ENCODE measurements at places on chromosomes 7 and 10.
A peak's percentile ranks its signal among the peaks of the same experiment; 100 is the strongest.

GRCh38 chr10:58776568-58777318 is 264.1 kb downstream of the BICC1 start:
- no peak for DNase-seq

DNA sequence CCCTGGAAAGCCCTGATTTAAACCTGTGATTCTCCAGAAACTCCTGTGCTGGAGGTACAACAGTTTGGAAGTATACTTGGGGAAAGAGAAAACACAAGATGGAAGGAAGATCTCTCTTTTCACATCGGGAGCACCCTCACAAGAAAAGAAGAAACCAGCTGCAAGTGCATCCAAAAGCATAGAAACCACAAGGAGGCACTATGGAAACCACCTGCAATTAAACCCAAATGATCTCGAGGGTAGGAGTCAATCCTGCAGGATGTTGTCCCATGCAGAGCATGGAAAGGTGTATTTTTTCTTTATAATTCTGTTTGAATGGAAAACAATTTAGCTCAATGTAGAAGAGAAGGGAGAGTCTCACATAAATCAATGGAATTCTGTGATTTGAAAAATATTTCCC is 210.5 kb downstream of the TWIST1 start:
- peak; percentile 12 for DNase-seq

DNA sequence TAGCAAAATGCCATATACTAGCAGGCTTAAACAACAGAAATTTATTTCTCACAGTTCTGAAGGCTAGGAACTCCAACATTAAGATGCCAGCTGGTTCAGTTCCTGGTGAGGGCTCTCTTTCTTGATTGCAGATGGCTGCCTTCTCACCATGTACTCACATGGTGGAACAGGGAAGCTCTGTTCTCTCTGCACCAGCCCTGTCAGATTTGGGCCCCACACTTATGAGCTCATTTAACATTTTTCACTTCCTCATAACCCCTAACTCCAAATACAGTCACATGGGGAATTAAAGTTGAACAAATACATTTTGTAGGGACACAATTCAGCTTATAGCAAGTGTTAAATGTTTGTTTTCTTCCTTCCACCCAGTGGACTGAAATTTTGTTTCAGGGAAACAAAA is 218.6 kb upstream of the TAC1 start:
- no peak for DNase-seq

DNA sequence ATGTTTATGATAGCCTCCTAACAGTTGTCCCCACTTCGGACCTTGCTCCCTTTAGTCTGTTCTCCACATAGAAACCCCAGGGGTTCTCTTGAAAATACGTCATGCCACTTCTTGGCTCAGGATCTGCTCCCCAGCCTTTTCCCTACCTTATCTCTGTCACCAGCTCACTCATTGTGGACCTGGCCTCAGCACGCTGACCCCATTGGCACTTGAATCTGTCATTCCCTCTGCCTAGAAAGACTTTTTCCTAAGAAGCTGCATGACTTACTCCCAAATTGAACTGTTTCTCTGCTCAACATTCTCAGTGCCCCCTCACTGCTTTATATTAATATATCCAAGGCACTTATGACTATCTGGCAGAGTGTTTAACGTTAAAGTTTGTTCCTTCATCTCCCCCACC is 8.4 kb downstream of the EPDR1 start:
- DNase-seq: no peak

DNA sequence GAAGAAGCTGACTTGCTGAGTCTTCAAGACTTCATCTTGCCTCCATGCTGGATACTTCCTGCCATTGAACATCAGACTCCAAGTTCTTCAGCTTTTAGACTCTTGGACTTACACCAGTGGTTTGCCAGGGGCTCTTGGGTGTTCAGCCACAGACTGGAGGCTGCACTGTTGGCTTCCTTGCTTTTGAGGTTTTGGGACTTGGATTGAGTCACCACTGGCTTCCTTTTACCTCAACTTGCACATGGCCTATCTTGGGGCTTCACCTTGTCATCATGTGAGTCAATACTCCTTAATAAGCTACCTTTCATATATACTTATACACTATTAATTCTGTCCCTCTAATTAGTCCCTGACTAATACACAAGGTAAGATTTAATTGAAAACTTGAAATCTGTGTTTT is 361.7 kb upstream of the SEMA3C start:
- no peak for DNase-seq

DNA sequence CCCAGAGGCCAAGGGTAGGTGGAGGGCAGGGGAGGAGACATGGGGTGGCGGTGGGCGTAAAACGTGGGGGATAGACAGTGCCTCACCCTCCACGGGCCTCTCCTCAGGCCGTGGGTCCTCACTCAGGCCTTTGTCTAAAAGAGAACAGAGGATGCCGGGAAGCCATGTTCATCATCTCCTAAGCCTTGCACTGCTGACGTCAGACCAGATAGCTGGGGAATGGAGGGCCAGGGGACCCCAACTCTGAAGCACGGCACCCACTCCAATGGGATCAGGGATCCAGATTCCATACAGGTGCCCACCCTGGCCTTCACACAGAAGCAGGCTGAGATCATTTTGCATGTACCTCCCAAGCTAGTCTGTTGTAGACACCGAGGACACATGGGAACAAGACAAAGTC is 83.4 kb upstream of the TMEM248 start:
- no peak for DNase-seq

DNA sequence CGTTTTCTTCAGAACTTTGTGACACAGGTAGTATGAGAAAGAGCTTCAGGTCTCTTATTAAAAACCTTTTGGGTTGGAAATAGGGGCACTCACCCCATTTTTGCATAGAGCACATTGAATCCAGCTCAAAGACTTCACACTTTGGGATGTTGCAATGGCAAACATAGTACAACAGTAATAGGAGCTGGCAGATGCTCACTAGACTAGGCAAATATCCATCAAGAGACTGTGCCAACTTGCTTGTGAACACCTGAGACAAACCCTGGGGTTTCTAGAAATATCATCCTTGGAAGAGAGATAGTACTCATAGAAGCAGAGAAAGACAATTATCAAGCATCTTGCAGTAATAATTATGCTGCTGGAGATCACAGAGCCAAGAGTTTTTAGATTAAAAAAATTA is 280.0 kb downstream of the CACNA2D1 start:
- DNase-seq: no peak

DNA sequence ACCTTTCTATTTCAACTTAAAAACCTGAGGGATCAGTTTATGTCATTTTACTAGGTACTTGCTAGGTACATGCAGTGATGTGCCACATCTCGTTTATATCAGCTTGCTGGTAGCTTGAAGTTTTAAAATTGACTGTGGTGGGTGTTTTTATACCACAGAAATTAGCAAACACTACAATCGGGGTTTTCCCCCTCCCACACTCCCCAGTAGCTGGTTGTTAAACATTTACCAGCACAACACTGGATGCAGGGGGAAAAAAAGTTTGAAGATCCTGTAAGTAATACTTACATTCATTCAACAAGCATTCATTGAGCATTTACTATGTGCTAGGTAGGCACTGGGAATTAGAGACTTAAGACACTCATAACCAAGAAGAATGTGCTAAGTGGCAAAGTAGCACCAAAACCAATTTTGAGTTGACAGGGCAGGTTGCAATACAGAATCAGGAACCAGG is 32.6 kb downstream of the USP6NL start:
- no peak for DNase-seq

- DNase-seq: no peak
Measured at GRCh38 chr7:132548489-132549078, 27.7 kb downstream of the PLXNA4 start.

DNA sequence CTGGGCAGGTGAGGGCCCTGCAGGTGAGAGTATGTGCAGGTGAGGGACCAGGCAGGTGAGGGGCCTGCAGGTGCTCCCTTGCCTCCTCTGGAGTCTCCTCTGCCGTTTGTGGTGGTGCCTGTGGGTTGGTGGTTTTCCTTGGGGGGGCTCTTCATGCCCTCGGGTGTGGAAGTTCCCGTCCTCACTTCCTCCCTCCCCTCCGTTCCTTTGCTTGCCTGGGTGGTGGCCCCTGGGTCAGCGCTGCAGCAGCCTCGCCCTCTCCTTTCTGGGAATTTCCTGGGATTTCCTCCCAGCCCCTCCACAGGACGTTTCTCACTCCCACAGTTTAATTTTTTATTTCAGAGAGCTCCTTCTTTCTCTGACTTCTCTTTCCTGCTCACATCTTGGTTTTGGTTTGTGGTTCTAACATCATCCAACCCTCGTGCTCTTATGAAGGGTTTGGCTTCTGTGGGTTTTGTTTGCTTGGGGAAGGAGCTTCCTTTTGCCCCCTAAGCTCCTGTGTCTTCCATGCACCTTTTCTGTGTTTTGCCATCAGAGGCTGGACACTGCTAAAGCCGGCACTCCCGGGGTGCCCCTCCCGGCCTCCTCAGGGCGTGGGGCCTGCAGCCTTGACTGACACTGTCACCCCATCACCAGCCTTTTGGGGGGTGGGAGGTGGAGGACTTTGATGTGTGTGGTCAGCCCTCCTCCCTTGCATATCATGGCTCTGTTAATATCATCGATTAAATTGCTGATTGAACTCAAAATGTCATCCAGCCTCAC is 29.2 kb upstream of the ADGRA1 start:
- DNase-seq: no peak

GRCh38 chr7:28408105-28408959 is 4.0 kb upstream of the CREB5 start:
- peak; percentile 66 for DNase-seq

DNA sequence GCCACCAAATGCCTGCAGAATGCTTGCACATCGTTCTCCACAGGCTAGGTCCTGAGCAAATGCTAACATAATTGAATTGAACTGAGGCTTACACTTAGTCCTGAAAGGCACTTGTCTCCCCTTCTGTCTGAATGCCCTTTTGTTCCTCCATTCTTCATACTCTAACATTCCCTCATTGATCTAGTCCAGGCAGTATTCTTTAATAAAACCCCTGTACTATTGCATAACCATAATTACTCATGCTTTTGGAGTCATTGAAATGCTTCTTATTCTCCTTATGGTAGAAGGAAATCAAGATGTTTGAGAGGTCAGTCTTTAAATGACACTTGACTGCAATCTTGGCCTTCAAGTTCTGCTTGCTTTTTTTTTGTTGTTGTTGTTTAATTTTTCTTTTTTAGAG is 7.1 kb downstream of the PI4K2A start:
- no peak for DNase-seq
